Gastroesophageal sphincter (tissue), 4 donors: ENCODE measurements at places on chromosomes 7 and 10.

DNA sequence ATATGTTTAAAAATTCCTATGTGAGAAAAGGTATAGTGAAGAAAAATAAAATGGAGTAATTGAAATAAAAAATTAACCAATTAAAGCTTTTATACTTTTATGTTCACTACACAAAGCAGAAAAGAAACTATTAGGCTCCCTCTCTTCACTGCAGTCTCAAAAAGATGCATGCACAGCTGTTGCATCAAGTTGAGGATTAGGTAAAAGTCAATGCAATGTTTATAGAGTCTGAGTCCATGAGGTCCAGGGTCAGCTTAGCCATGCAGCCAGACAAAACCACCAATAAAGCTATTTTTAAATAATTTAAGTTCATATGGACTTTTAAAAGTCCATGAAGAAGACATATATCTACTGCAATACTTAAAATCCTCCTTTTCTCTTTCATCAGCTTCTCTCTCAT is 31.1 kb upstream of the ING3 start:
- no peak for ATAC-seq

GRCh38 chr10:96663797-96664196 is 56.5 kb downstream of the PIK3AP1 start:
- ATAC-seq = no peak

DNA sequence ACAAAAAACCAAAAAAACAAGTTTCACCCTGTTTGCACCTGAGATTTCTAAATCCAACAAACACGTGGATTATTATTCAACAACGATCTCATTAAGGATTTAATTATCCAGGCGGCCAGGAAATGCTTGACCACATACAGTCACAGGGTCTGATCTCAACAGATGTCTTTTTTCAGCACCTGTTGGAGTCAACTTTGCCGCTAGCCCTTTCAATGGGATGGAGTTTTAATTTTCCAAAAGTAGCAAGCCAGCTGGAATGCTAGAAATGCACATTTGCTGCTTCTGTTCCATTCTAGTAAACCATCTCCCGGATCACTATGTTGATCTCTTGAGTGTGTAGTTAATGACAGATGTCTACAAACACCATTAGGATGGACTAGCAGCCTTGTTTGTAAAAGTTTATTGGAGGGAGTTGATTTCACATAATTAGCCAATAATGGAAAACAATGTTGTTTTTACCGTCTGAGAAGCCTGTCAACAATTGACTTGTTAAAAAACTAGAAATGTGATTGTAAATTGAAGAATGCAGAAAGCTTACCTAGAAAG is 64.2 kb upstream of the DKK1 start:
- no peak for ATAC-seq

- no peak for ATAC-seq
These were observed 18.7 kb downstream of the CALD1 start for GRCh38 chr7:134798155-134798554.

- no peak for ATAC-seq
These were observed 824 bp downstream of the RELN start for GRCh38 chr7:103988468-103989199.

DNA sequence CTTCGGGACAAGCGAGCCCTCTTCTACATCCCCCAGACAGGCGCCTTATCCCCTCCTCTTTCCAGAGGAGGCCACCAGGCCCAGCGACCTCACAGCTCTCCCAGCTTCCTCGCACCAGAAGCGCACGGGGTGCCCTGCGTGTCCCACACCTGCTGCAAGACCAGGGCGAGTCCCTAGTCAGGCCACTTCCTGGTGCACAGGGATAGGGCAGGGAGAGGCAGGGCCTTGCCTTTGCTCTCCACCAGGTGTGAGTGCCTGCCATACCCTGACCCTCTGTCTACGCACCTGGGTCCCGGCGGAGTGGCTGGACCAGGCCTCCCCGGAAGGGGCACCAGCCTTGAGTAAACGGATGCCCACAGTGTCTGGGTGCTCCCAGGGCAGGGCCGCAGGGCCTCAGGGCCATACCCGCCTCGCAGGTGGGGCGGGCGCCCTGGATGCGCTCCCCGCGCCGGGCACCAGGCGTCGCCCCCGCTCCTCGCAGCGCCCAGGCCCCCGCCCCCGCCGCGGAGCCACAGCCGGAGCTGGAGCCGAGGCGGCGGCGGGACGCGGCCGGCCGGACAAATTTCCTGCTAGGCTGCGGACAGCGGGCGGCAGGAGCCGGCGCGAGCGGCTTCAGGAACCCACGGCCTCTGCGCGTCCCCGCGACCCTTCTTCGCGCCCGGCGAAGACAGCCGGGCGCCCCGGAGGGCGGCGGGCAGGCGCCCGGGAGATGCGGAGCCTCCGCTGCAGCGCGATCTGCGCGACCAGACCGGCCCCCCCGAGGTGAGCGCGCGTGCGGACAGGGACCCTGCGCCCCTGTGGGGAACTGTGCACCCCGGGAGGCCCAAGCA is at the start of gene PTPRE:
PTPRE (plus strand) TSS at position 556 of the 830 bp plus-strand sequence. CDS start 133,779 bp downstream, outside the sequence.
- peak; percentile 84 for ATAC-seq

- no peak for ATAC-seq
These were observed 17.2 kb downstream of the SFR1 start for GRCh38 chr10:104139221-104139620.

DNA sequence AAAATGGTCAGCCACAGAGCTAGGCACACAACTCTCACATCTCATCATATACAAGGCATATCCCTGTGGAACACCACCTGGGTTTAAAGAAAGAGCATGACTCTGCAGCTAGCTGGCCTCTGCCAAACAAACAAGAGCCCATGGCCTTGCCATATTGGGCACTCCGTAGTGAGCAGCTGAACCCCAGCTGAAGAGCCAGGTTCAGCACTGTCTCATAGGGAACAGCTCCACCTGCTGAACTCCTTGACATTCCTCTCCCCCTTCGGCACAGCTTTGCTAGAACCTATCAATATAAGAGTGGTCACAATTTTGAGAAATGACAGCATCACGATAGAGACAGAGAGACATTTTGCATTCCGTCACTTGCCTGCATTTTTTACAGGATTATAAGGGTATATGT is 20.0 kb downstream of the SORCS1 start:
- no peak for ATAC-seq
